NCI-H187 treated with DMSO at 0.1 percent for 48 hours (cell line): ENCODE measurements at places on chromosomes 7 and 10.

GRCh38 chr7:22110881-22111280, 165.2 kb upstream of the CDCA7L start:
- DNase-seq: no peak

DNA sequence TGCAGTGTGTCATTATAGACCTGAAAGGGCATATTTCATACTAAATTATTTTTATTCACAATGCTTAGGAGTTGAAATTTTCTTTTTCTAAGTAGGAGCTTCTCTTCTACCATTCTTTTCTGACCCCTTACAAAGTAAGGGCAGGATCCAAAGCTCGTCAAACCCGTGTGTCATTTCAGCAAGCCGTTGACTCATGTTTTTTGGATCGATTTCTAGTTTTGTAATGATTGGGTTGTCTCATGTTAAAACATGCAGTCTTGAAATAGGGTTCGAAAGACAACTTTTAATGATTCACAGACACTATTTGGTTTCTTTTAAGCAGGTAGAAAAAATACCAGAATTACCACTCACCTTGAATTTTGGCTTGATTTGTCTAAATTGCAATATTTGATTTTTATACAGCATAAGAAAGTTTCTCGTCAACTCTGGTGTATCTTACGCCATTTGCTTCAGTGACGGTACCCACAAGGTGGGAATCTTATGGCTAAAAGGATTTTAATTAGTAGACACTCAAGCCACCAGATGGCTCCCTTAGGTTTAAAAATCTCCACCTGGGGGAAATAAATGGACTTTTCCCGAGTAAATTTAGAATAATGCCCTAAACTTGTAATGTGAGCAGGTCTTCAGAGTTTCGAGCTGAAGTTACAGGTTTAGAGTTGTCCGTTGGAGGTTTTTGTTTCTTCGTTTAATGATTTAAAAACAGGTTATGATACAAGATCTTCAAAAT, 283.4 kb downstream of the CCDC3 start:
- no peak for DNase-seq

GRCh38 chr7:108419961-108420908, 36.0 kb downstream of the NRCAM start:
- no peak for DNase-seq

DNA sequence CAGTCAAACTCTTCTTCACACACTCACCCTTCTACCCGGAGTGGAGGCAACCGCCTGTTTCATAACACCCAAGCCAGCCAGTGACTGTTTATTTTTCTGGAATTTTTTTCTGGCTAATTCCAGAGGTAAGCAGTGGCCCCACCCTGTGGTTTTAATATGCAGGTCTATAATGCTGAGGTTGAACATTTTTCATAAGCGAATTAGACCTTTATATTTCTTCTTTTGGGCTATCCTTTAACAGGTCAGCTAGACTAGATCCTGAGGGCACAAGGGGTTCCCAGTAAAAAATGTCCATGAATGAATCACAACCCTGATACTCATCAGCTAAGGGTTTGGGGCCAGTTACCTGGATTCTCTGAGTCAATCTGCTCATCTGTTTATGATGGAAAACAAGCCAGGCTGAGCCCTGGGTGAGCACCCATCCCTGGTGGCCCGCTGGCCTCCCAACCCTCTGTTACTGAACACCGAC, 76.2 kb downstream of the GRB10 start:
- DNase-seq: no peak

DNA sequence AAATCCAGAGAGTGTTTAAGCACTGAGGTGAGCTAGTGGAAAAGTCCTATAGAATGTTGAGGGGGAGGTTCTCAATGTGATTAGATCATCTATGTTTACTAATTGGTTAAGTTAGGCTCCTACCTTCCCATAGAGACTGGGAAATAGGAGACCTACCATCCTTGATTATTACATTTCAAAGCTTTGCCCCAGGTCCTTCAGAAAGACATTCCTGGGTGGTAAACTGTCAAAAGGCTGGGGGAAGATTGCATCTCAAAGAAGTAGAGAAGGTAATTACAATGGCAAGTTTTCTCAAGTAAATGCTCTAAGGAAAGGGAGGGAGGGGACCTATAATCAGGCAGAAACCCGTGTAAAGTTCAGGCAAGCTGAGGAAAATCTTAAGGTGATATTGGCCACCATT, 247.8 kb upstream of the SMIM30 start:
- DNase-seq: no peak

- no peak for DNase-seq
Observed at GRCh38 chr7:127718340-127718679, 66.3 kb downstream of the SND1 start.

DNA sequence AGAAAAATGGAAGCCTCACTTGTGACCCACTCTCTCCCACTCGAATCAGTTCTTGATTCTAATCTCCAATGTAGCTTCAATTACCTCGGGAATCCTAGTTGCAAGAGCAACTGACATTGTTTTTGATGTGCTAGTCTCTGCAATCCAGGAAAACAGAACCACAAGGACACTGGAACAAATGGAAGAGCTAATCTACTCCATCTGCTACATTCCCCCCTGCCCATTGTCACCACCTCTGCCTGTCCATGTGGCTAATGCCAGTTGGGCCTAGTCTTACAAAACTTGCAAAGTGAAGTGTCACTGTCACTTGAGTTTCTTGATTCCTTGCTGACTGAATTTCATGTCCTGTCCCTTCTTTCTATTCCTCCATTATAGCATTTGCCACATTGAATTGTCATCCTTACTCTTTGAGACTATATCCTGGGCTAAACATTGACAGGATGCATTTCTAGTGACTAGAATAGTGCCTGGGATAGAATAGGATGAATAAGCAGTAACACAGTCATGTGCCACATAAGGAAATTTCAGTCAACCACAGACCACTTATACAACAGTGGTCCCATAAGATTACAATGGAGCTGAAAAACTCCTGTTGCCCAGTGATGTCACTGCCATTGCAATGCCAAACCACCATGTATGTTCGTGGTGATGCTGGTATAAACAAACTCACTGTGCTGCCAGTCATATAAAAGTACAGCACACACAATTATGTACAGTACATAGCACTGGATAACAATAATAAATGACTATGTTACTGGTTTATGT, 13.5 kb downstream of the GCC1 start:
- no peak for DNase-seq

- DNase-seq: no peak
Observed at GRCh38 chr7:122298618-122299017, 5.9 kb downstream of the FEZF1 start.

GRCh38 chr10:86938260-86938659, 19.2 kb downstream of the MMRN2 start:
- DNase-seq: no peak

GRCh38 chr10:46251857-46252847, 34.6 kb upstream of the ANTXRL start:
- no peak for DNase-seq

- DNase-seq: no peak
Observed at GRCh38 chr7:101241443-101242349, 3.2 kb downstream of the FIS1 start.

DNA sequence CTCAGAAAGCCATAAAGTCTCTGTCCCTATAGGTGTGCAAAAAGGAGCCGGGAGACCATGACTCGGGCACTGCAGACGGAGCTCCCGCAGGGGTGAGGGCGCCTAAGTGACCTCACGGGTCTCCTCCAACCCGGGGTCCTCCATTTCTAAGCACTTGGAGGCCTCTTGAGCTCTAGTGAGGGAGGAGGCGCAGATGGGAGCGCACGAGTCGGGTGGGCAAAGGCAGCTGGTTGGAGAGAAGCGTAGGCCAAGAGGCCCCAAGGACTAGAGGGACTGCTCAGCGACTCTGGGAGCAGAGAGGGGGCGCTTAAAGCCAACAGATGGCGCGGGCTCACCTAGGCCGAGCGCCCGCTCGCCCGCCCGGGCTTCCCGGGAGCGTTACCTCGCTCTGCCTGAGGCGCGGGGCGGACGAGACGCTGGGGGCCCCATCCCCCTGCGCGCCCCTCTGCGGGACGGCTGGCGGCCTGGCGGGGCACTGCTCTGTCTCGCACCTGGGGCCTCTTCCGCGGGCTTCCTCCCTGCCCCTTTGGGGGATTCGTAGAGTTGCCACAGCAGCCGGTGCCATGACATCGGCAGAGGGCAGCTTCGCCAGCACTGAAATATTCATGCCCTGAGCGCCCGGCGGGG, 523 bp upstream of the CDH23 start:
- DNase-seq: no peak

- peak; percentile 99 for DNase-seq
Observed at GRCh38 chr7:95578299-95578855, 17.9 kb downstream of the PDK4 start.

GRCh38 chr7:42645906-42646305, 266.0 kb downstream of the C7orf25 start:
- no peak for DNase-seq

DNA sequence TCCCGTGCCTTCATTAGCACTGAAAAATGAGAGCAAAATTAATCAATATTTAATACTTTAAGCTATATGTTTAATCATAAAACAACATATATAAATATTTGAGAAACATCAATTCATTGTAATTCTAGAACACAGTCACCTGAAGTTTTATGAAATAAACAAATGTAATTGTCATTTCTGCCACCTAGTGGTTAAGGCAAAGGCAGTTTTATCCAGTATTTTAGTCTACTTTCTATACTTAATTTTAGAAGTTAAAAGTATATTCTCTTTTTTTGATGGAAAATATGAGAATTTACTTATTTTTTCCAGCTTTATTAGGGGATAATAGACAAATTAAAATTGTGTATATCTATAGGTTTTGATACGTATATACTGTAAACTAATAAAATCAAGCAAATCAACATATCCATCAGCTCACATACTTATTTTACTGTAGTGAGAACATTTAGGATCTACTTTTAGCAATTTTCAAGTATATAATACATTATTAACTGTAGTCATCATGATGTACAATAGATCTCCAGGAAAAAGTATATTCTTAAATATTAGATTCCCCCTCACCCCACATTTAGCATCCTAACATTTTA, 16.9 kb downstream of the PCGF6 start:
- DNase-seq: no peak

DNA sequence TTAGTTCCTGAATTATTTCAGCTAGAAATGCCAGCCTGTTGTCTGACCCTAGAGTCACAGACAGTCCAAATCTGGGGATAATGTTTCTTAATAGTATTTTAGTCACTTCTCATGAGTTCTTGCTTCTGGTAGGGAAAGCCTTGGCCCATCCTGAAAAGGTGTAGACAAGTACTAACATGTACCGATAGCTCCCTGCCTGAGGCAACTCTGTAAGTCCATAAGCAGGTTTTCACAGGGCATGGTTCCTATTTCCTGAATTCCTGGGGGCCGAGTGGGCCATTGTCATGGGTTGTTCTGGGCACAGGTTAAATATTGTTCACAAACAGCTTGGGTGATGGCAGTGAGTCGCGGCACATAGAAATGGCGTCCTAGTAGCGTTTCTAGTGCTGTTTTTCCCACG, 3.1 kb upstream of the ZNF117 start:
- DNase-seq: no peak

DNA sequence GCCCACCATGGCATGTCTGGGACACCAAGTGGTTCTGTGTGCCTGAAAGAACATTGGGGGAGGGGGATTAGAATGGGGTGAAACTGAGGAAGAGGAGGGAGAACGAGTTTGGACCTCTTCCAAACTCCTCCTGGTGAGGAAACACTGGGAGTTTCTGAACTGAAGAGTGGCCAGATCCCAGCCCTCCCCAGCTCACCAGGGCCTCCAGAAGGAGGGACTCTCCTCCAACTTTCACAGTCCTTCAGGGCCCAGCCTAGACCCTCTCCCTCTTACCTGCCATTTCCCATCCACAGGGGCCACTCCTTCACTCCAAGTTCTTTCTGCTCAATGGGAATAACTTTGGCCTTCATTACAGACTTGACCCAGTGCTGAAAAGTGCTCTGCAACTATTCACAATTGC, 132.0 kb upstream of the FOXK1 start:
- DNase-seq: no peak

DNA sequence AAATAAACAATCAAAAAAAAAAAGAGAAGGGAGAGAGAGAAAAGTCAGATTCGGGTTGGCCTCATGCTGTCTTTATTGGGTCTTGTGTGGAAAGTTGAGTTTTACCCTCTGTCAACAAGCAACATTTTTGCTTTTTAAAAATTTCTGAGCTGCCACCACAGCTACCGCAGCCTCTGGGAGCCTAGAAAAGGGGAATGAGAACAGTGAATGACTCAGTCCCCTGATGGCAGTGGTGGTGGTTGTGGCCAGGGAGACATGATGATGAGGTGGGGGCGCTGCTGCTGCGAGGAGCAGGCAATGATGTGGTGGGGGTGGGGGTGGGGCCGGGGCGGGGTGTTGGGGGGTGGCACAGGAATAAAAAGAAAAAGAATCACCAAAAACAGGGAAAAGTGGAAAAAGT, 20.0 kb upstream of the CREB3L2 start:
- no peak for DNase-seq

GRCh38 chr10:35007858-35008301, 82.3 kb downstream of the CUL2 start:
- no peak for DNase-seq

- no peak for DNase-seq
Observed at GRCh38 chr10:110221721-110222261, 14.4 kb downstream of the MXI1 start.

GRCh38 chr10:51079331-51079730, 5.0 kb downstream of the PRKG1 start:
- no peak for DNase-seq

- no peak for DNase-seq
Observed at GRCh38 chr7:113308399-113308798, 190.0 kb upstream of the SMIM30 start.

GRCh38 chr7:4203626-4204512, 478.2 kb upstream of the FOXK1 start:
- no peak for DNase-seq

GRCh38 chr10:7475046-7475911, 64.4 kb upstream of the SFMBT2 start:
- no peak for DNase-seq

DNA sequence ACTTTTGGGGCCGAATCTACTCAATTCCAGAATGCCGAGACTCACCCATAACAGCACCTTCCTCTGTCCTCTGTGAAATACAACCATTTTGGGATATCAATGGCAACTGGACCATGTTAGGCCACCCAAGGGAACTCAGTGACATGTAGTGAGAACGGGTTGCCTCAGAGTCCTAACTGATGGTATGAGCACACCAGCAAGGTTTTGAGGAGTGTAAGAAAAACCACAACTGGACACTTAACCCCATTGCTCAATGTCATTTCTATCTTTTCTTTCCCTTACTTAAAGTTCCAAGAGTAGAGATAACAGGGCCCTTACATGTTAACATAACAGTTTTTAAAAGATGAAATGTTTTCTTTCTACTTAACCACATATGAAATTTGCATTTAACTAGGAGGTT, 67.1 kb downstream of the TNS3 start:
- no peak for DNase-seq

GRCh38 chr7:43576241-43576640, 6.7 kb upstream of the STK17A start:
- DNase-seq: no peak

DNA sequence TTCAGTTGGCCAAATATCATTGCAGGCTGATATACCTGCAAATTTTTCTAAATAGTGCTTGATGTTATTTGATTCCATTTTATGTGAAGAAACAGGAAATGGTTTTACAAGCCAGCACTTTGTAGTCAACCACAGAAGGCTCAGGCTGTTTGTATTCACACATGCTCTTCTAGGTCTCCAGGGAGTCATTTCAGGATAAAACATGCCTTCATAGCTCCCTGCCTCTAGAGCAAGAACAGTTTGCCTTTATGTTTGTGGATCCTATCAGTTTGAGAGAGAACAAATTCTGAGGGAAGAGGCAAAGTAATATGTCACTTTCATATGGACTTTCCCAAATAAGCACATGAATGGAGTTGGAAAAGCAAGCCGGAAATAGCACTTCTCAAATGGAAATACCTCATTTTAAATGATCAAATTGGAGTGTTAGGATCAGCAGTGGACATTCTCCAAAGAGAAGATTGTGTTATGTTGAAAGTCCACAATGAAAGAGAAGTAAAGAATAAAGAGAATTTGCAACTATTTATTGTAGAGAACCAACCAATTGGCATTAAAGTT, 277.6 kb downstream of the KCND2 start:
- peak; percentile 39 for DNase-seq
